ENCODE measurements at places on chromosomes 16 and 17.

DNA sequence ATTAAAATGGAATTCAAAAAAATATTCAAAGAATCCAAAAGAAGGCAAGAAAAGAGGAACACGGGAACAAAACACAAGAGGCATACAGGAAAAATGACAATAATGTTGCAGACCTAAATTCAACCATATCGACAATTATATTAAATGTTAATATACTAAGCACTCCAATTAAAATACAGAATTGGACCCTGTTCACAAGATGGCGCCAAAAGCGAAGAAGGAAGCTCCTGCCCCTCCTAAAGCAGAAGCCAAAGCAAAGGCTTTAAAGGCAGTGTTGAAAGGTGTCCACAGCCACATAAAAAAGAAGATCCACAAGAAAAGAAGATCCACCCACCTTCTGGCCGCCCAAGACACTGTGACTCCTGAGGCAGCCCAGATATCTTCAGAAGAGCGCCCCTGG, 6.3 kb upstream of the XAF1 start:
- DNase-seq, result no peak

GRCh38 chr17:76359375-76359774, 5.7 kb upstream of the PRPSAP1 start:
- DNase-seq, result no peak

DNA sequence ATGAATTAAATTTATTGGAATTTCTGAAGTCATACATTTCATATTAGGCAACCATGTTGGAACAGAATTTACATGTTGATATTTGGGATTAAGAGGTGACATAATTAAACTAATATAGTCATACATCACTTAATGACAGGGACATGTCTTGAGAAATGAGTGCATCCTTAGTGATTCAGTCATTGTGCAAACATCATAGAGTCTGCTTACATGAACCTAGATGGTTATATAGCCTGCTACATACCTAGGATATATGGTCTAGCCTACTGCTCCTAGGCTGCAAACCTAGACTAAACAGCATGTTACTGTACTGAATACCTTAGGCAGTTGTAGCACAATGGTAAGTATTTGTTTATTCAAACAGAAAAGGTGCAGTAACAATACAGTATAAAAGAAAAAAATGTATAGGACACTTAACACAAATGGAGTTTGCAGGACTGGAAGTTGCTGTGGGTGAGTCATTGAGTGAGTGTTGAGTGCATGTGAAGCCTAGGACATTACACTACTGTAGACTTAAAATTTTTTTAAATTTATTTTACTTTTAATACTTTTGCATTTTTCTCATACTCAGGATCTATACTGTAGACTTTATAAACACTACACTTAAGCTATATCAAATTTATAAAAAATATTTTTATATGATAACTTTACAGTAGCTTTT, 85.6 kb downstream of the OMG start:
- no peak for DNase-seq

DNA sequence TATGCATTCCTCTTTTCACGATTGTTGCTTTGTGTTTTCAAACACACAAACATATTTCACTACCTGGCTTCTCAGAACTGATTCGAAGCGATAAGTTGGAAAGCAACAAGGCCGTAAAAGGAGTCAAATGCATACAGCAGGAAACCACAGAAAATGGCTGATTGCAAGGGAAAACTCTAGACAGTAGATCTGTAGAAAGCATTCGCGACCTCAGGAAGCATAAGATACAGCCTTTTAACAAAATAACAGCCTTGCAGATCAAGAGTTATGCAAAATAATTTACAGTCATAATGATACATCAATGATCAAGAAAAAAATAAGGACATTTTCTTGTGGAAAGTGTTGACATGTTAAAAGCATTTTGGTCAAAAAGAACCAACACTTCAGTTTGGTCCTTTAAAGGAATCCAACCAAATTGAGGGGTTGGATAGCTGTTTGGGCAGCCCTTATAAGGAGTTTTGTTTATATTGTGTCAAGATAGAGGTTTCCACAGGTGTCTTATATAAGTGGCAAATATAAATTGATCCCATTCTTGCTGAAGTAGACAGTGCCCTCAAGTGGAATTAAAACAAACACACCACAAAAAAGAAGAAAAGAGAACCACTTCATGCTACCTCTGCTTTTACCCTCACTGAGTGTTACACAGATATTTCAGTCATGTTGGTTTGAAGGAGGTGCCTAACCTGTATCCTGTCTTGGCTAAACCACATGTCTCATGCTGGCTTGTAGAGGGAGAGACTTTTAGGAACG, 5.5 kb downstream of the CYLD start:
- no peak for DNase-seq

DNA sequence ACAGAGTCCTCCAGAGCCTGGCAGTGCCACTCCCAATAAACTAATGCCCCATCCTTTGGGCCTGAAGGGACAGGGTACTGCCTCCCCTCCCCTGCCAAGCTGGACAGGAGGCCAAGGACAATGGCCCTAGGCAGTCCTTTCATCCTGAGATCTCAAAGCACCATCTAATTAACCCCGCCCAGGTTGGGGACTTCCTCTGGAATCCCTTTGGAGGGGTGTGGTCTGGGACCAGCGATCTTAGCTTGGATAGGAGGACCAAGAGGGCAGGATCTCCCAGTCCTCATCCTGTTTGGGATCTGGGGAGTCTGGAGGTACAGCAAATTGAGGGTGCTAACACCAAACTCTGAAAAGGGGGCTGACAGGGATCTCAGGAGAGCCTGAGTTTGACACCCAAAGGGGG, 18.2 kb upstream of the SP6 start:
- no peak for DNase-seq

DNA sequence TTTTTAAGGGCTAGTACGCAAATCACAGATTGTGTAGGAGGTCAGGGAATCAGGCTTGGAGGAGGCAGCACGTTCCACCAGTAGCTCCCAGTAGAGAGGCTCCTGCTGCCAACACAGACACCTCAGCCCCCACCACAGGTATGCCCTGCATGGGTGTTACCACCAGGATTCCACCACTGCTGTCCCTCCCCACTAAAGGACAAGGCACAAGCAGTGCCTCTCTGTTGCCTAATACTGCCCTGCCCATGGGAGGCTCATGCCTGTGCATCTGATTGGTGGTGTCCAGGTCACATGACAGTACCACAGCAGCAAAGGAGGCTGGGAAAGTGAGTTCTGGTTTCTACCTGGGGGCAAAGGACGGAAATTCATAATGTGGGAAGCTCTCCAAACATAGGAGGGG, 33.6 kb upstream of the CACNG4 start:
- no peak for DNase-seq

GRCh38 chr16:88809068-88809675, 2.6 kb downstream of the APRT start:
- DNase-seq, result no peak

GRCh38 chr17:35167666-35168065, 20.0 kb downstream of the UNC45B start:
- peak; percentile 14 for DNase-seq

DNA sequence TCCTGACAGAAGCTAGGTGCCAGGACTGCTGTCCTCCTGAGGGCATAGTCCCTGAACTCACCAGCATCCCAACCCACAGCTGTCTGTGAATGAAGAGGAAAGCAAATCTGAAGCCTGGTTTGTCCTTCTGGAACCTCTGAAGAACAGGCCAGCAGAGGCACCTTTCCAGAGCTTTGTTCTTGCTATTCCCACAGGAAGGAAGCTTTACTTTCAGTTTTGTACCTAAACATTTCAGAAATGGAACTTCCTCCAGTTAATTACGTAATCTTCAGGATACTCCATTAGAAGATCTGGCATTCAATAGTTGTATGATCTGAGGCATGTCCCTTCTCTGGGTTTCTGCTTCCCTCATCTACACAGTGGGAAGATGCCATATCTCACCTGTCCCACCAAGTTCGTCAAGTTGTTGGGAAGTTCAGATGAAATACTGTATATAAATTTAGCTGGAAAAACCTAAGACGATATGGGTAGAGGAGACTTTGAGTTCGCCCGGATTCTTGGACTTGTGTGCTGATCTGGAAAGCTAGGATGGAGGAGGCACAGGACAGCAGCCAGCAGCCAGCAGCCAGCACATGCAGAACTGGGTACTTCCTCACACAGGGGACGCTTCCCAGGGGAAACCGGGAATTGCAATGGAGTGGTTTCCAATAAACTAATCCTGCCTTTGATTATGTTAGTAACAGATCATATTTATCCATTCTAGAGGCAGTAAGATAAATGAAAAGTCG, 22.4 kb downstream of the NXPH3 start:
- no peak for DNase-seq

DNA sequence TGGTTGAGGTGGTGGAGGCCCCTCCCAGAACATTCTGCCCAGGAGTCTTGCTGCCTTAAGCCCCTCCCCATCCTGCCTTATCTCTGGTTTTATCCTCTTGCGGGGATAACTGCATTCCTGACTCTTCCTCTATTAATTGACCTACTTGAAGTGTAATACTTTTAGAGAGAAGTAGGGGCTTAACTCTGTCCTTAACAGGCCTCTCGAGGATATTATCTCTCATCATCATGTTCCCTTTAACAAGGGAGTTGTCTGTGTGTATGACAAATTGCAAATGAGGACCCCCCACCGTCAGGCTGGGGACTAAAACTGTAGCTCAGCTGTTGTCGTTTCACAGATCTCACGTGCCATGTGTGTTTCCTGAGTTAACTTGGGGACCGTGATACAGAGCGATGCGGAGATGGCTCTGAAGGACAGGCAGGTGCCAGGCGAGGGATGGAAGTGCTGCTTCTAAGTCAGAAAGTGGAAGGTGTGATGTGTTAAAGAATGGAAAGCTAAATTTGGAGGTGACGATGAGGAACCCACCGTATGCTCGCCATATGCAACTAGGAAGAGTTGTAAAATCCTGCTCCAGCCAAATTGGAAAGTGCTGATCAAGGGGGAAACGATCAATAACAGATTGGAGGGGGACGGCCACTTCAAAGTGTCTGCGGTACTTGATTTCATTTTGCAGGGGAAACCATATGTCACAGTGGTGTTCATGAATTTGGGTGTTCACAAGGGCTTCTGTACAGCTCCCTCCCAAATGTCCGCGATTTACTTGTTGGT, 106.3 kb downstream of the RPTOR start:
- no peak for DNase-seq

DNA sequence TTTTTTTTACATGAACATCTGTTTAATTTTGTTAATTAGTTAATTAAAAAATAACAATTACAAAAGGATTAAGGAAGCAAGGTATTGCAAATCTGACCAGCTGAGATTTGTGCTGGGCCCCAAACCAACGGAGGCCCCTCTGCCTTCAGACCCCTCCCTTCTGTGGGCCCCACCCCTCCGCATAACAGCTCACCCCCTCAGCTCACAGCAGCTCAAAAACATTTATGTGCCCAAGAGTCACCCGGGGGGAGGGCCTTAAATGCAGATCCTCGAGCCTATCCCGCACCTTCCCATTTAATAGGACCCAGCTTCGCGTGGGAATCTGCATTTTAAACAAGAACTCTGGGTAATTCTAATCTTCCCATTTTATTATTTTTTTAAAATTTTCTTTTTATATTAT, 75.0 kb downstream of the MGAT5B start:
- no peak for DNase-seq

DNA sequence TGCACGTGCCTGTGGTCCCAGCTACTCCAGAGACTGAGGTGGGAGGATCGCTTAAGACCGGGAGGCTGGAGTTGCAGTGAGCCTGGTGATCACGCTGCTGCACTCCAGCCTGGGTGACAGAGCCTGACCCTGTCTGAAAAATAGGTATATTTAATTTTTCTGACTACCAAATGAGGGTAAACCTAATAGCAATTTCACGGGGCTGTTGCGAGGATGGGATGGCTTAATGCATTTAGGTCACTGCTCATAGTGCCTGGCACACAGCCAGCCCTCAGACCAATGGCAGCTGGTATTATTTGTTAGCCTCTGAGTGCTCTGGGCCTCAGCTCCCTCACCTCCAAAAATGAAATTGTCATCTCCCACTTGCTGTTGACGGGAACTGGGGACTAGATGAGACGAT, 5.9 kb upstream of the CDIP1 start:
- DNase-seq, result no peak

DNA sequence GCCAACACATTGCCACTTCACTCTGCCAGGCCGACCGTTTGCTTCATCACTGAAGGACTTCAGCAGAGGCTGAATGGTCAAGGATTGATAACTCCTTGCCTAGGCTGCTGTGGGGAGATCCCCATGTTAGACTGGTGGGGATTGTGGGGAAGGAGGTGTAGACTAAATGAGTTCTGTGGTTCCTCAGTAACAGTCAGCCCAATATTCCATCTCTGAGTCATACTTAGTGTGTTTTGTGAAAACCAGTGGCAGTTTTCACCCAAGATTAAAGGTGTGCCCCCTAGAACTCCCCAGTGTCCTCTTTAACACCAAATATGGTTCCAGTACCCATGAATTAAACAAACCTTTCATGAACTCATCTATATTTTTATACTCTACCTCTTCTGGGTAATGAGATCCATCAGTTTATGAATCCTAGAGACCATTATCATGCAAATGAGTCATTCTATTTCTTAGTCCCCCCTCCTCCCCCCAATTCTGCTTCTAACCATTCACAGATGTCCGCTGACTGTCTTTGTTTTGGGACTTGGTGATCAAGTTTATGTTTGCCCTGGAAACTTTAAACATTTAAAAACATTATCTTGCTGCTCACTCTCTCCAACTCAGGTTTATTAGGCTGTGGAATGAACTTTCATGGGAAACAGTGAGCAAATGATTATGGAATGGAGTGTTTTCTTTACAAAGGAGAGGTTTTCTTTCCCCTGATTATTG, 66.8 kb upstream of the GAS7 start:
- peak; percentile 87 for DNase-seq

- no peak for DNase-seq
Measured at GRCh38 chr17:42484304-42484703, 25.6 kb downstream of the ATP6V0A1 start.

All from GM04504 (cell line).